Hematopoietic multipotent progenitor cell treated with erythropoietin and hydrocortisone succinate and interleukin-3 and kit ligand, for 8 days (in vitro differentiated cells): ENCODE measurements at places on chromosomes 6 and 20.

DNA sequence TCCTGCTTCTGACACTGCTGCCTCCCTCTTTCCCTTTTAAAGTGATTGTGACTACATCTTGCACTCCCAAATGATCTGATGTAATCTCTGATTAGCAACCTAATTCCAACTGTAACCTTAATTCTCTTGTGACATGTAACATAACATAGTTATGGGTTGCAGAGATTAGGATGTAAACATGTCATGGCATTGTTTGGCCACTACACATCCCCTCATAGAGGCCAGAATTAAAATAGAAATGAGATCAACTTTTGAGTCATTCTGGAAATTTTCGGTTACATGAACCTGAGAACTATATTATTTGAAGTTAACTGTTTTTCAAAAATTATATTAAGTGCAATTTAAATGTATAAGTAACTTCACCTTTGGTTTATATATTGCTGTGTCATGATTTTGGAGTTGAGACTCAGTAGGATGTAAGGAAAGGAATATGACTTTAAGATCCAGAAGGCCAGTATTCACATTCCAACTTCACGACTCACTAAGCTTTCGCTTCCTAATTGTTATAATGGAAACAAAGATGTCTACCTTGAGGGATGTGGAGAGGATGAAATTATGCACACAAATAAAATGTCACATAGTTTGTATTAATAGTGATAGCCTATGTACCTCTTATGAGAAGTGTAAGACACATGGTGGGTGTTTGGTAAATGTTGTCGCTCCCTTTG is 611.9 kb upstream of the MAP3K7 start:
- no peak for DNase-seq

- no peak for DNase-seq
These were observed 41.5 kb upstream of the SLC22A1 start for GRCh38 chr6:160080097-160080496.

GRCh38 chr20:12270863-12271262 is 353.2 kb downstream of the BTBD3 start:
- no peak for DNase-seq

GRCh38 chr6:36053878-36054277 is 26.3 kb downstream of the MAPK14 start:
- no peak for DNase-seq

- DNase-seq = peak; percentile 69
These were observed 3.7 kb downstream of the OGFR start for GRCh38 chr20:62808211-62808865.

DNA sequence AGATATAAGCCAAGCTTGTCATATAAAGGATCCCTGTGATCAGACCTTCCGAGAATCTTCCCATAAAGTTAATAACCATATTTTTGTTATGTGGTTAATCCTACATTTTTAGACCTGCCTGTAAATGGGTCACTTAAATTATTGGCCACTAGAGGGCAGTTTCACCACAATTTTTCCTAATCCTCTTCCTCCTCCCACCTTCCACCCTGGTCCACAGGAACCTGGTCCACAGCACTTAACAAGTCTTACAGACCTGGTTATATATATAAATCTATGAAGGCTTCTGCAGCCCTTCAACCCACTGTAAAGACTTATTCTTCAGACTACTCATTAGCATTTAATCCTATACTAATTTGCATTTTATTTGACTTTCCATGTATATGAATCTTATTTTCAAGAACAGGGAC is 28.3 kb downstream of the MRS2 start:
- peak; percentile 78 for DNase-seq

- DNase-seq = no peak
These were observed 43.6 kb upstream of the NKX2-2 start for GRCh38 chr20:21557241-21558020.

- DNase-seq = no peak
These were observed 55.0 kb downstream of the COL12A1 start for GRCh38 chr6:75150685-75151412.

GRCh38 chr6:38239719-38240451 is 399.8 kb downstream of the BTBD9 start:
- no peak for DNase-seq

- DNase-seq = no peak
These were observed 35.3 kb downstream of the METTL24 start for GRCh38 chr6:110322874-110323242.

- no peak for DNase-seq
These were observed 314.7 kb downstream of the EPM2A start for GRCh38 chr6:145420599-145420998.

GRCh38 chr20:4189375-4189774 is 174.0 kb upstream of the RNF24 start:
- DNase-seq = no peak

GRCh38 chr20:33673410-33674293 is 576 bp downstream of the NECAB3 start:
- DNase-seq = no peak

DNA sequence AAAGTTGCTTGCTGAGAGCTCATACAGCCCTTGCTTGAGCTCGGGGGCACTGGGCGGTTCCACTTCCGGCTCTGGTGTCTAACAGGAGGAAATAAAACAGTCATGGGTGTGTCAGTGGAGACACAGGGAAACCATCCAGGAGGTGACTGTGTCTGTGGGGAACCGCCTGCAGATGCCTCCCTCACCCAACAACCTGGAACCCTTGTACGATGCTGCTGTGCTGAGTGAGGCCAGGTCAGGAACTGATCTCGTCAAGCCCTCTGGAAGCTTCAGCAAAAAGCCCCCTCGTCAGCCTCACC is 15.5 kb downstream of the TXNDC5 start:
- DNase-seq = peak; percentile 62

DNA sequence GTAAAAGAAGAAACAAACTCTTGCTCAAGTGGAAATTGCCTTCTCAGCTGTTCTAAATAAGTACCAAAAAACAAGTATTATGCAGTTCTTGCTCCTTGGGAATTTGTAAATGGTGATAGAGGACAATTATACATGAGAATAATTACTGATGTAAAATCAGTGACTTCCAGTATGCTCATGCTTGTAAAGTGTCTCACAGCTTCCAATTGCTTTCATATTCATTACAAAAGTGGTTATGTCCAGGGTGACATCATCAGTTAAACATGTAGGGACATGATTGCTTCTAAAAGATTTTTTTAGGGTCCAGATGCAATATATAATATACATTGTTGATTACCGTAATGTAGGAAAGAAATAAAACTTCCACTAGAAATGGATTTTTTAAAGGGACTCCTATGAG is 122.8 kb upstream of the B3GAT2 start:
- DNase-seq = no peak

DNA sequence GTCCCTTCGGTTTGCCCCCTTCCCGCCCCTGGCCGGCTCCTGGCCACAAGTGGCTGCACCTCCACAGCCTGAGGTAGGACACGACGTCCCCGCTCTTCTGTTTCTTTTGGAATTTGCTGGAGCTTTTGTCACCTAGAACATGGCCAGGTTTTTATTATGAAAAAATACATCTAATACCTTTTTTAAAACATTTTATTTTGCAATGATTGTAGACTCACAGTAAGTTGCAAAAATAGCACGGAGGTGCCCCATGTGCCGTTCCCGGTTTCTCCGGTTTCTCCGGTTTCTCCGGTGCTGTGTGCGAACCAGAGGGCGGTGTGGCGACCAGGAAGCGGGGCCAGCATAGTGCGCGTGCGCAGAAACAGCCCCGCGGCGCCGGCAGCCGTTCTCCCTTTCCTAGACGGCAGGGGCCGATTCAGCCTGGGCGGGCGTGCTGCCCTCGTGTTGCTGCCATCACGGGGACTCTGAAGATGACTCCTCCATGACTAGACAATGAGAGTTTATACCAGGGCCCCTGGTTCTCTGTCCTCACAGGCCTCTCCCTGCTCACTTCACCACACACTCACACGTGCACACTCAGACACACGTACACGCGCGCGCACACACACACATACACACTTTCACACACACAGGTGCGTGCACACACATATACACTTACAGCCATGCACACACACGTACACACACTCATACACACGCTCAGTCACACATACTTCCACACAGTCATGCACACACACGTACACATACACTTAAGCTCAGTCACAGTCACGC is 102.1 kb downstream of the TMEM242 start:
- peak; percentile 81 for DNase-seq

DNA sequence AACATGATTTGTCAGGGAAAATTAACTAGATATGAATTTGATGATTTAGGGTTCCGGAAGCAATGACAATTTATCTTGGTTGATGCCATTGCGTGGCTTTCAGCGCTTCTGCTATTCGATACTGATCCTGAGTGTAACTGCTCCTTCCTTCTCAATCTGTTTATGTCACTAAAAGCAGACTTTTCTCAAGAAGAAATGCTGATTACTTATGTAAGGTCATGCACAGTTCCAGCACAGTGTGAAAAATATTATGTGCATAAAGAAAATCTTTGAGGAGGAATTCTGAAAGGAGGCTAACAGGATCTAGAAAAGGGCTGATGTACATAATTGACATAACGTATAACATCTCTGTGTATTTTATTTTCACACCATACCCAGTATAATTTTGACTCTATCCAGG is 336.6 kb downstream of the PACRG start:
- no peak for DNase-seq

DNA sequence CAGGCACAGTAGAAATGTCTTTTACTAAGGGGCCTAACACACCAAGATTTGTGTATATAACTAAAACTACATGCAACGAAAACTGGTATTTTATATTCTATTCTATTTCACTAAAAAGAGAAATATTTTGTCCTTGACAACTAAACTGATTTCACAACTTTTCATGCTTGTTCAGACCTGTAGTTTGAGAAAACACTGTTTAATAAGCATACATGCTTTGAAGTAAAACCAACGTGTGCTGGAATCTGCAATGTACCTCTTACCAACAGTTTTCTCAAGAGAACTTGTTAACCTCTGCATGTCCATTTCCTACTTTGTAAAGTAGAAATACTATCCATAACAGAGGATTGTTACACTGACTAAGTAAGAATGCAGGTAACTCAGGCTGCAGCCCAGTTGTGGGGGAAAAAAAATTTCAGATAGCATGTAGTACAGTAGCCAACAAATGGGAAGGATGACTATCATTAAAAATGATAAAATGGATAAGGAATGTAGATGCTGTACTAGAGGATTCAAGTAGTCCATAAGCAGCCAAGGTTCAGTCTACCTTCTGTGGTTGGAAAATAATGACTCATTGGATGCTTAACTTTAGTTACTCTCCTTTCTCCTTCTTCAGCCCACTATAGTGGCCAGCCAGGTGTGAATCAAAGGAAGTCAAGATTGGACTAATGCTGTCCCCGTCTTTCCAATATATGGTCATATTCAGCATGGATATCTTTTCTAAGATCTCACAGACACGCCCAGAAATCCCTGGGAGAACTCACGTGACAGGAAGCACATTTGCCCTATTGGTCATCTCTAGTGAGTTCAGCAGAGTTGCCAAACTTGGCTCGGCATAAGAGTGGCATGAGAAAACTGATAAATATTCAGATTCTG is 65.2 kb downstream of the HFE start:
- peak; percentile 41 for DNase-seq

GRCh38 chr20:41134362-41135186 is 2.8 kb upstream of the PLCG1 start:
- DNase-seq = no peak

DNA sequence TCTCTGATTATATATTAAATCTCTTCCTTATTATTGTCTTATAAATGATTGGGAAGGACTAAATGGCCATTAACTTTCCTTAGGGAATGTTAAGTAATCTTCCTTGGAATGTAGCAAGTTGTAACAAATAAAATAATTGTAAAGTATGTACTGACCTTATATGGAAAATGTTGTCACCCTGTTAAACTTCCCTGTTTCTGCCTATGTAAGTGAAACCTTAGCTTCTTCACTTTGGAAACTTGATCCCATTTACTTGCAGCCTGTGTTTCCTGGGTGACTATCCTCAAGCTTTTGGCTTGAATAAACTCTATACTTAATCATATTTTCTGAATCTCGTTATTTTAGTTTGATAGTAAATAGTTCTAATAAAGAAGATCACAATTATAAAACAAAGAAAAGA is 519.5 kb upstream of the PTCHD4 start:
- no peak for DNase-seq

GRCh38 chr20:43513931-43514647 is 6.6 kb downstream of the L3MBTL1 start:
- DNase-seq = peak; percentile 99

GRCh38 chr6:125784365-125784764 is 6.4 kb upstream of the NCOA7 start:
- no peak for DNase-seq

DNA sequence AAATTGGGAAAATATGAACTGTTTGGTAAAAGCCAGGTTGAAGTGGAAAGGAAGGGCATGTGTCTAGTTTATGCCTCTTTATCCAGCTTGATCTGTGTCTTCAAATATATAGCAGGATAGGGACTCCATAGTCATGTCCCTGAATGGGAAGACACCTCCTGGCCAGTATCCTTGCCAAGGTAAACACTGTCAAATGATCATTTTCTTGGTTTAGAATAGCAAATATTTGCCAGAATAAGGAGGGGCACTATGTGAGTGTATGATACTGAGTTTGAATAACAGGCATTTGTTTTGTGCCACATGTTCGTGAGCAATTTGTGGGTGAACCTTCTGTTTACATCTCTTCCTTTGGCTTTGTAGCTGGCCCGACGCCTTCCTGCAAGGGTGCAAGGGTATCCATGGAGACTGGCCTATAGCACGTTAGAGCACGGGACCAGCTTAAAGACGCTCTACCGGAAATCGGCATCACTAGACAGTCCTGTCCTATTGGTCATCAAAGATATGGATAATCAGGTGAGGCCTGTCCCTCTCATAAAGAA is 34.2 kb upstream of the HINT3 start:
- DNase-seq = no peak

GRCh38 chr6:37103169-37104039 is 66.5 kb upstream of the PIM1 start:
- peak; percentile 99 for DNase-seq

- DNase-seq = peak; percentile 90
These were observed 404.5 kb downstream of the SYNE1 start for GRCh38 chr6:152232501-152233151.
